SJSA1 (cell line): ENCODE measurements at places on chromosomes 2 and 18.

DNA sequence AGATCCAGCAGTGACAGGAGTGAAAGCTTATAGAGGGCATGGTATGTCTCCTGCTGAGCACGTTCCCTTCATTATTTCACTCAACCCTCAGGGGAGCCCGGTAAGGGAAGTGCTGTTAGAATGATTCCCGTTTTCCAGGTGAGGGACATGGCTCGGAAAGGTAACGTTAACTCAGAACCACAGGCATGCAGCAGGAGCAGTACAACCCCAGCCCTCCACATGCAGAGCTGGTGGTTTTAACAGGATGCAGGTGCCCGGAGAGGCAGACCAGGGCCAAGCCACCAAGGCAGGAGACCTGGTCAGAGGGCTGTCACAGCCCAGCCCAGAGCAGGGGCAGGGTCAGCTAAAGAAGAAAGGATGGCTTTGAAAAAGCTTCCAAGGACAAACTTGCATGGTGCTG lies 268.5 kb downstream of the SH3BP4 start:
- DNase-seq: no peak

DNA sequence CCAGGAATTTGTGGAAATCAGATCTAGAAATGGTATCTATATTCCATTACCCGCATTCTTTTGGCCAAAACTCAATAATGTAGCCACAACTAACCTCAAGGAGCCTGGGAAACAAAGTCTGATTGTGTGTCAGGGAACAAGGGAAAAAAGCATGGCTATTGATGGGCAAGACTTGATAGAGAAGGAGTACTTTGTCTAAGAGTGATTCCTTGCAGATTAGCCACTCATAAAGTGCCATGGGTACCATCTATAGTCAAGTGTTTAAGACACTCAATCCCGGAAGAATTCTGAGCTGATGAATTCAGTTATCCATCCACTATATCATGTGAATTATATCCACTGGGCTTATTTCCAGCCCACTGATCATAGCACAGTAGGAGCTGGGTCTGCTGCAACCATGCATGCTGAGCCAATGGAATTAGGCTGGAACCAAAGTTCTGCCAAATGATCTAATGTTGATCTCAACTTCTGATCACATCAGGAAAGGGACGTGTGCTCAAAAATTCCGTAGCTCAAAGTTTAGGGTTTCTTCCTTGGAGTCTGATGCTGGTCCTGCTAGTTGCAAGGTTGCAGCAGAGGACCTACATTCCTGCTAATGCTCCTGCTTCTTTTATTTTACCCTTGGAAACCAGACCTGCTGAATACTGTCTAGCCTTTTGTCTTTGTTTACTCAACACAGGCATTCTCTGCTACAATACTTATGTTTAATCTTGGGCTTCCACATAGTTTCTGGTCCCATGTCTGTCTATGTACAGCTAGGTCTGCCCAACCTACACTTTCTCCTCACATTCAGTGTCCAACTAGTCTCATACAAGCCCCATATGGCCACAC lies 629.7 kb downstream of the IRS1 start:
- DNase-seq: no peak

DNA sequence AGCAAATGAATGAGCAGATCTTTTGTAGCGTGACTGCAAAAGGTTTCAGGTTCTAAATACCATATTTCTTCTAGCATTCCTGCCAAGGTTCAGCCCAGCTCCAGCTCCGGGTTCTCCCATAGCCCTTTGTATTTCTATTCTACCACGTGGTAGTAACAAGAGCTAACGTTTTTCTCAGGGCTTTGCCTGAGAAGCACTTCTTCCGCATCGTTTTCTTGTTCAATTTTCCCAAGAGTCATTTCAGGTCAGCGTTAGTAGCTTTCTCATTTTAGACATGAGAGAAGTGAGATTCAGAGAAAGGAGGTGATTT lies 120.1 kb upstream of the MYCN start:
- no peak for DNase-seq

- peak; percentile 39 for DNase-seq
Observed at GRCh38 chr2:214410918-214411554, at the start of gene VWC2L. Gene VWC2L (plus strand): TSS chr2:214411054. CDS start chr2:214414194, 3,140 bp downstream.

DNA sequence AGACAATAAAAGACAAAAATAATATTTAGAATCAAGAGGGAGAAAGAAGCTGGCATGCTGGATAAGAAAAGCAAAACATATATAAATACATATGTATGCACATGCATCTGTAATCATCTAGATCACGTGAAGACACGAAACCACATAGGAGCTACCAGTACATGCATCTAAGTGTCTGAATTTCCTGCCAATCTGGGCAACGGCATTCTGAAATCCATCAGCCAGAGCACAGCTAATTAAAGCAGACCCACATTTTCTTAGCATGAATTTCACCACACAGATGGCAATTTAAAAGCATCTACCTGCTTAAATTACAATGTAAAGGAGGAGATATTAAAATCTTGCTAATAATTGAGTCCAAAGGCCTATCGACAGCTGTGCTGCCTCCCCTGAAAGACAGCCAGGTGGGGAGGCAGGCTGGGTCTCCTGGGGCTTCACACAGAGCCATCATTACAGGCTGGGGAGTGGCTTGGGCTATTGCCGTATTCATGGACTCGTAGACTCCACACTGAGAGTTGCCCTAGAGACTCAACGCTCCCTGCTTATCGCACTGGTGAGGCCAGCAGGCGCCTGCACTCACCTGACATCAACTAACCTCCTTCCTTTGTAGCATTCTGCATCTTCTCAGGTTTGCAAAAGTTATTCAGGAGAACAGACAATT lies 272.5 kb upstream of the PXDN start:
- no peak for DNase-seq

- no peak for DNase-seq
Observed at GRCh38 chr2:155308367-155309009, 610.0 kb downstream of the KCNJ3 start.

DNA sequence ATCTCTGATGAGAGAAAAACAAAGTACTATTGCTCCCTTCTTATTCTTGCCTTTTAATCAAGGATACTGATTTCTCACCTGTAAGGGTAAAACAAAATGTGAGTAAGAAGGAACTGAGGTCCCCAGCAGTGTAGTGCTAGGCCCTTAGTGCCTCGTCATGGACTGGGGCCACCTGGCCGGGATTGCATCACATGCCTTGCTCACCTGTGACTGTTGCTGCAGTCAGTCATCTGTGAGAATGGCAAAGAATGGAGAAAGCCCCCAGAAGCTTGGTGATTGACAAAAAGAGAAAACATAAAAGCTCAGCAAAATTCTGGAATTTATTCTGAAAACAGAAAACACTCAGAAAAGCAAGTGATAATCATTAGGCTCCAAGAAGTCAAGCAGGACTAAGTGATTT lies 63.4 kb downstream of the SPATS2L start:
- DNase-seq: no peak

GRCh38 chr18:74831571-74832250 lies 234.0 kb downstream of the ZNF407 start:
- no peak for DNase-seq
